Right cardiac atrium (tissue), 5 donors: ENCODE measurements at places on chromosomes 5 and 9.

GRCh38 chr5:133523961-133524586 is 88.3 kb downstream of the FSTL4 start:
- DNase-seq, result no peak

- DNase-seq, result no peak
Observed at GRCh38 chr5:81265101-81265500, 32.0 kb downstream of the CKMT2 start.

DNA sequence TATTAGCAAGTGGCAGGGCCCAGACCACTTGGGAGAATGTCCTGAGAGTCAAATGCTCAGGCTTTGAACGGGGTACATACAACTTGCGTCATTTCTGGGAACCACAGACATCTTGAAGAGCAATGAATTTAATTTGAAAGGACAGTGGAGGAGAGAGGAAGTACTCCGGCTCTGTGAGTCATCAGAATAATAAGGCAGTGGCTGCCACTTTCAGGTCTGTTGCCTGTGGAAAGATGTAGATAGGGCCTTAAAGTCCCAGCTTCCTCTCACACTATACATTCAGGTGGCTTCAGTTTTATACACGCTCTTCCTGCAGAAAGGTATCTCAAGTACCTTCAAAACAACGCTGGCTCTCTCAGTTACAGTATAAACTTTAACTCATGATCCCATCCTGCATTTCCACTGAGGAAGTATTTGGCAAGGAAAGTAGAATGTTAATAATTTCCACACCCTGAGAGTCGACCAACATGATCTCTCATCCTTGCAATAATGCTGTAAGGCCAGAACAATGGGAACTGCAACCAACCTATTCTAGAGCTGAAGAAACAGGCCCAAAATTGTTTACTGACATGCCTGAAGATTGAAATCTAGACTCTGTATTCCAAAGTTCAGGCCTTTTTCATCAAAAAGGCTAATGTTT is 6.8 kb upstream of the PRUNE2 start:
- no peak for DNase-seq

GRCh38 chr5:137115152-137115551 is 384.0 kb downstream of the SPOCK1 start:
- DNase-seq, result no peak

- no peak for DNase-seq
Observed at GRCh38 chr9:137975527-137975913, 97.9 kb downstream of the CACNA1B start.

- no peak for DNase-seq
Observed at GRCh38 chr9:133227242-133227860, 18.3 kb upstream of the OBP2B start.
